Central memory CD8-positive, alpha-beta T cell (primary cell): ENCODE measurements at places on chromosomes 5 and 9.

DNA sequence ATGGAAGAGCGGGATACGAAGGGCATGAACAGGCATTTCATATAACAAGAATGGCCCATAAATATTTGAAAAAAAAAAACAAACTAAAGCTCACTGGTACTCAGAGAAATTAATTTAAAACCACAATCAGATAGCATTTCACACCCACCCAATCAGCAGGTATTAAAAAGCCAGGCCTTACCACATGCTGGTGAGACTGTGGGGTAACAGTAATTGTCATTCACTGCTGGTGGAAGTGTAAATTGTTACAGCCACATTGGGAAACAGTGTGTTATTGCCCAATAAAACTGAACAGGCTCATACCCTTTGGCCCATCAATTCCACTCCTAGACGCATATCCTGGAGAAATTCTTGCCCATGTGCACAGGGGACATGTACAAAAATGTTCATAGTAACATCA lies 66.0 kb downstream of the PLAC8L1 start:
- no peak for DNase-seq

GRCh38 chr5:80659106-80659505 lies 4.3 kb upstream of the DHFR start:
- DNase-seq, result no peak

GRCh38 chr5:175717837-175718236 lies 60.0 kb downstream of the HRH2 start:
- DNase-seq, result no peak

GRCh38 chr5:125152044-125152443 lies 405.6 kb upstream of the ZNF608 start:
- DNase-seq, result no peak

DNA sequence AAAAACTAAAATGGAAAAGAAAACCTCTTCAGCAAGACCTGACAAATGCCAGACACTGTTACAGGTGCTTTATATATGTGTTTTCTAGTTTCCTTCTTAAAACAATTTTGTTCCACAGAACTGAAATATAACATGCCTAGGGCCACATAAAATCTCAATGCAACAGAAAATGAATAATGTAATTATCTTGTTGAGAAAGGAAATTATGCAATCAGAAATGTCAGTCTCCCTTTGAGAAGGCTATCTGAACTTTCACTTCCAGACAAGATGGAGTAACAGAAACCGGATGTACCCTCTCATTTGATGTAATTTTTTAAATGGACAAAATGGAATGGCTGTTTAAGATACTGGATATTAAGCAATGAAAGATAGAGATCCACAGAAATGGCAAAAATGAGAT lies 79.2 kb downstream of the AGTPBP1 start:
- DNase-seq, result no peak

DNA sequence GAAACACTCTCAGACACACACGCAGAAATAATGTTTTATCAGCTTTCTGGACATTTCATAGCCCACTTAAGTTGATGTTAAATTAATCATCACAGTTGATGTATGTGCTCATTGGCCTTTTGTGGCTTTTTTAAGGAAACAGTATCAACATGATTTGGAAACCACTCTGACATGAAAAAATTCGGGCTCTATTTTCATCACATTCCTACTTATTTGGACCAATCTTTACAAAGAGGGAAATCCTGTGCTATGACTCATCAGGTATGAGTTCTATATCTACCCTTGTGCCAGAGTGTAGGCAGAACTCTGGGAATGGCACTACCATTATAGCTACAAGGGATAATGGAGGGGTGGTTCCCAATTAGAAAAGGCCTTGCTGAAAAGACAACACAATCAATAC lies 388.4 kb upstream of the PTGER4 start:
- DNase-seq, result no peak

DNA sequence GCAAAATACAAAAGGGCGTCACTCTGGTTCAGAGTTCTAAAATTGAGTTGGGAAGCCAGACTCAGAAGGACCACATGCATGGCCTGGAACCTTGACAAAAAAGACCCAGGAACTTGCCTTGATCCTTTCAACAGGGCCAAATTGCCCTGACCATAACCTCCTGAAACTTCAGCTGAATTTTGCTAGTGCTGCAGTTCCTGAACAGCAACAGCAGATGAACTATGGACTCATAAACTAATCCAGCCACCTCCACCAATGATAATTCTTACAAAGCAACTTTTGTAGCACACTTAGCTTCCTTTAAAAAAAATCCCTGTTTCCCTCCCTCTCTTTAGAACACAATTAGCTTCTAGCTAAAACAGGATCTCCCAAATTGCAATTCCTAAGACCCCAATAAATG lies 155.9 kb downstream of the MAT2B start:
- DNase-seq, result no peak

DNA sequence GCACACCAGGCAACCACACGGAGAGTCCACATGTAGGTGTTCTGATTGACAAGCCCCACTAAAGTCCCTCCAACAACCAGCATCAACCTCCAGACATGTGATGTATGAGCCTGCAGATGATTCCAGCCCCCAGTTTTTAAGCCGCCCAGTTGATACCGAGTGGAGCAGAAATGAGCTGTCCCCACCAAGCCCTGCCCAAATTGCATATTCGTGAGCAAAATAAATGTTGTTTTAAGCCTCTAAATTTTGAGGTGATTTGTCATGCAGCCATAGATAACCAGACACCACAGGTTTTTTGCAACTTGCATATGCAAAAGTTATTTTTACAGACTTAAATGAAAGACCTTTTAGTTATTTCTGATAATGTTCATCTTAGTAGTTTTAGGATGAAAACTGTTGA lies 187.7 kb downstream of the PIK3R1 start:
- no peak for DNase-seq

- no peak for DNase-seq
Observed at GRCh38 chr9:3809724-3810123, 283.9 kb upstream of the RFX3 start.

GRCh38 chr9:130254747-130255630 lies 10.6 kb upstream of the HMCN2 start:
- no peak for DNase-seq

DNA sequence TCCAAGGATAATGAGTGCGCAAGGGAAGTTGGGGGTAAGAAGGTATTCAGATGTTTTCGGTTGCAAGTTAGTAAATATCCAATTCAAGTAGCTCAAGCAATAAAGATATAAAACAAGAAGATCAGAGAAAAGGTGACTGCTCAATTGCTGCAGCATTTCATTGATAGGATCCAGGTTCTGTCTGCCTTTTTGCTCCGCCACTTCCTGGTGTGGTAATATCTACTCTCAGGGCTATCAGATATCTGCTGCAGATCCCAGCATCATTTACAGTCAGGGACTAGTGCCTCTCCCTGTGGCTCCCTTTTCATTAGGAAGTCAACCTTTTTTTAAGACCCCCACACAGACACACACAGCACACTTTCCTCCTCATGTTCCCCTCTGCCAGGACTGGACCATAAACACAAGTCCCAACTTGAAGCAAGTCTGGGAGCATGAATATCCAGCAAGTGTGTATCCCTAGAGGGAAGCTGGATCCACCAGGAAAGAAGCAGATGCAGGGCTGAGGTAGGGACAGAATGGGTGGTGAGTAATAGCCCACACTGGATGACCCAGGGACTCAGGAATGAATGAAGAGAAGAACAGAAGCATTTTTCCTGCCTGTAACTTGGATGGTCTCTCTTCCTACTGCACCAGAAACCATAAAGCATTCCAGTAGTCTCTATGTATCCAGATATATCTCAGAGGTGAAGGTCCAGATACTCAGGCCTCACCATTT lies 53.7 kb downstream of the ZNF622 start:
- DNase-seq, result no peak

- no peak for DNase-seq
Observed at GRCh38 chr5:150556859-150557508, 49.1 kb downstream of the NDST1 start.
